ENCODE measurements at places on chromosomes 2 and 18.
A peak's percentile ranks its signal among the peaks of the same experiment; 100 is the strongest.

DNA sequence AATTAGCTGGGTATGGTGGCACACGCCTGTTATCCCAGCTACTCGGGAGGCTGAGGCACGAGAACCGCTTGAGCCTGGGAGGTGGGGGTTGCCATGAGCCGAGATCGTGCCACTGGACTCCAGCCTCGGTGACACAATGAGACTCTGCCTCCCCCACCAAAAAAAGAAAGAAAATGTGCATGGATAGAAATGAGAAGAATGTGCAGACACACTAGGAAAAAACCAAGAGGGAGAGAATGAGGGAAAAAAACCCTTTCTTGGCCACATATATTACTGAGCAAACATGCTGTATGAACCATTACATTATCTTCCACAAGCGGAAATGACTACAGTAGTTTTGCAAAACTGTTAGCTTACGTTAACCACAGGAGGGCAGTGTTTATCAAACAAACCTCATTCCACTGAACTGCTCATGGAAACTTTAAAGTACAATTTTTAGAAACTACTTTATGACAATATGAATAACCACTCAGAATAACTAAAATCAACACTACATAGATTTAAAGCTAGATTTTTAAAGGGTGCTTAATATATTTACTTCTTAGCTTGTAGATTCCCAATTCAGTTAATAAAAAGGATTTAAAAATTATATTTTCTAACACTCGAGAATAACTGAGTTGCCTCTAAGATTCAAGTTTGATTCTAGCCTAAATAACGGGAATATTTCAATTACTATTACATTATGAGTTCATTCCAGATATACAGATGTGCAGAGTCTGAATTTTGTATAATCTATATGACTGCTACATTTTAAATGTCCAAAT lies 26.4 kb downstream of the ASXL2 start:
- peak; percentile 77 for DNase-seq

GRCh38 chr2:71894261-71894660 lies 253.4 kb downstream of the CYP26B1 start:
- no peak for DNase-seq

- no peak for DNase-seq
Observed at GRCh38 chr2:205129531-205129930, 552.8 kb upstream of the NRP2 start.

DNA sequence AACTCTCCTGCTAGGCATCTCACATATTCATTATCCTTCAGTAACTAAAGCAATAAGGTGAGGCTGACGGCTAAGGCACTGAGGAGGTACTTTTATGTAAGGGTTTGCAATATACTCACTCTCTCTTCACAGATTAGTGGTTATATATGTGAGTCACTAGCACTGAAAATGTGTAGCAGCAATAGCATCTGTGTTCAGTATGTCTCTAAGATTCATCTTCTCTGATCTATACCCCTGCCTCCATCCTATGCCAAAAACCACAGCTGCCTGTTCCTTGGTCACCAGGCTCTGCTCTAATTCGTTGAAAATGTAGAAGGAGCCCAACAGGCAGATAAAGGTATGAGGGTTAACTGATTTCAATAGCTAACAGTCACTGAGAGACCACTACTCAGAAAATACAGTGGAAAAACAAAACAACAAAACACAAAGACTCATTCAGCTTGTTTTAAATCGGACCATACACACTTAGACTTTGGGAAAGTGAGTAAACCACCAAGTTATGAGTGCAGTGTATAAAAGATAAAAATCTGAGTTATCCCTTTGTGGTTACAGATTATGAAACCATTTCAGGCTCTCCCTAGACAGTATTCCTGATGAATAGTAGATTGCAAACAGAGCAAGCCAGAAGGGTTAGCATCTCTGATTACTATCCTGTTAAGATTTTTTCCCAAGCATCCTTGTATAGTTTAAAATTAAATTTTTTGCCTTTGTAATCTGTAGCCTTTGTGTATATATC lies 75.3 kb upstream of the CYP26B1 start:
- no peak for DNase-seq

DNA sequence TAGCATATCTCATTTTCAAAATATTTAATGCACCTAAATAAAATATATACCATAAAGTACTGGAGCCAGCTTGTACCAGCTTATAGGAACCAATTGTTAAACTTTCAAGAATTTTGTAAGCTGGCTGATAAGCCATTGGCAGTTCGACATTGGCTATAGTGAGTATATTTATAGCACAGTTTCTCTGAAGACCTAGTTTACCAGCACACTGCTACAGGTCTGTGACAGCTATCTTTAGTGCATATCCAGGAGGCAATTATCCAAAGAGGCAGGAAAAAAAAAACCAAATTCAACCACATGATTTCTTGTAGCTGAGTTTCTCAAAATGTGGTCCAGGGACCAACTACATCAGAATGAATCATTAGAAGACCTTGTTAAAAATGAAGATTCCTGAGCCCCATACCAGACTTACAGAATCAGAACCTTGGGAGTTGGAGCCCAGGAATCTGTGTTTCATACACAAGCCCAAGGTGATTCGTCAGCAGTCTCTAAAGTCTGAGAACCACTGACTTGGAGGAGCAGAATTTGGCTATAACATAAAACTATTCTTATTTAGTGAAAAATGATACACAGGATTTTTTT lies 279.0 kb upstream of the NRP2 start:
- no peak for DNase-seq

DNA sequence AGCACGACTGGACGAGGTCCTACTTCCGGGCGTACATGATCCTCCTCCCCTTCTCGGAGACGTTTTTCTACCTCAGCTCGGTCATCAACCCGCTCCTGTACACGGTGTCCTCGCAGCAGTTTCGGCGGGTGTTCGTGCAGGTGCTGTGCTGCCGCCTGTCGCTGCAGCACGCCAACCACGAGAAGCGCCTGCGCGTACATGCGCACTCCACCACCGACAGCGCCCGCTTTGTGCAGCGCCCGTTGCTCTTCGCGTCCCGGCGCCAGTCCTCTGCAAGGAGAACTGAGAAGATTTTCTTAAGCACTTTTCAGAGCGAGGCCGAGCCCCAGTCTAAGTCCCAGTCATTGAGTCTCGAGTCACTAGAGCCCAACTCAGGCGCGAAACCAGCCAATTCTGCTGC lies 24.8 kb downstream of the LYPD1 start:
- no peak for DNase-seq

DNA sequence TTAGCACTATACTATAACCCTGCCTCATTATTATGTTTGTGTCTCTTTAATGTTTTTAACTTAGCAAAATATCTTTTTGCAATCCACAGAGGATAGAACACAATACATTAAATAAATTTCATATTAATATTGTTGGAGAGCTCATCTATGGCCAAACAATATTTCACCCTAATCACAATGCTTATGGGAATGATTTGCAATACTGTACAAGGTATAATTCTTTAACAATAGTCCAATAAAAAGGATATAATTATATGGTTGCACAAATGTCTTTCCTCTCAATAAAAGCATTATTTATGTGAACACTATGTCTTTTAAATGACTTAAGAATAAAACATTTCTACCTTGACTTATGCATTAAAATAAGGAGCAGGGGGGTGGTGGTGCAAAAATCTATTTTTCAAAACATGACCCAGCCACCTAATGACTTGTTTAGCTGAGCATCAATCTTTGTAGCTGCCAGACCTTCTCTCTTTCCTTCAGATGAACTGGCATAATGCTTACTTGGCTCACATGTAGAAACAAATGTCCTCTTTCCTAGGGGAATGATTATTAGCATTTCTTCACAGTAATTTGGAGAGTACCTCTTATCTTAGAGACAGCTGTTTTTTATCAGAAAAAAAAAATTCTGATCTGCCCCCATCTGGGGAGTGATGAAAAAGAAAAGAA lies 1933.6 kb upstream of the LRRTM1 start:
- DNase-seq: no peak

GRCh38 chr2:95106081-95106480 lies 15.5 kb downstream of the MRPS5 start:
- DNase-seq: no peak

DNA sequence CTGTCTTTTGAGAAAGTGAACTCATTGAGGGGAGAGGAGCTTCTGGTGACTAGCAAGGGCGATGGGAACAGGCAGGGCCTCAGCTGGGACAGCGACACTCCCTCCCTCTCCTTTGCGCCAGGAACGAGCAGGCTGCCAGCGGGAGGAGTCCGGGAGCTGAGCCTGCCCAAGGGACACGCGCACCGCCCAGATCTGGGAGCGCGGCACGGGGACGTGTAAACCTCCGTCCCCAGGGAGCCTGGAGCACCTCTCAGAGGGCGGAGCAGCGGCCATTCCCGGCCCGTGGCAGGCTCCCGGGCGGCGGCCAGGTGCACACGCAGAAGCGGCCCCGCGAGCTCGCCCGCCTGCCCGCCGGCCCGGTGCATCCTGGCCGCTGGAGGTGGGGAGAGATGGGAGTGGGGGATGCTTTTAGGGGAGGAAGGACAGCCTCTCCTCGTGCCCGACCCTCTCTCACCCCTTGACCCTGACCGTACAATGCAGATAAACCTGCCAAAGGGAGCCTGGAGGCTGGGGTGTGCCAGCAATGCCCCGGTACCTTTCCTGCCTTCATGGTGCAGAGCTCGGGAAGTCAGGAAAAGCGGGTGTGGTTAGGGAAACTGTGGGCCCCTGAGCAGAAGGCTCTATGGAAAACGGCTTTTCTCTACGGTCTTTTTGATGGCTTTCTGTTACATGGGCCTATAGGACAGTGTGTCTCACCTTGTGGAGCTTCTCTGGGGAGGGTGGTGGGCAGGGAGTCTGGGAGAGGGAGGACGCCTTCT lies 2.2 kb downstream of the AQP4 start:
- DNase-seq: peak; percentile 11

GRCh38 chr2:167249197-167249596 lies 360.9 kb downstream of the XIRP2 start:
- no peak for DNase-seq

- DNase-seq: no peak
Observed at GRCh38 chr2:70029814-70030409, 57.4 kb upstream of the PCBP1 start.

GRCh38 chr18:13791181-13791580 lies 32.8 kb upstream of the MC5R start:
- no peak for DNase-seq

- no peak for DNase-seq
Observed at GRCh38 chr2:159002462-159003111, 34.1 kb downstream of the TANC1 start.

DNA sequence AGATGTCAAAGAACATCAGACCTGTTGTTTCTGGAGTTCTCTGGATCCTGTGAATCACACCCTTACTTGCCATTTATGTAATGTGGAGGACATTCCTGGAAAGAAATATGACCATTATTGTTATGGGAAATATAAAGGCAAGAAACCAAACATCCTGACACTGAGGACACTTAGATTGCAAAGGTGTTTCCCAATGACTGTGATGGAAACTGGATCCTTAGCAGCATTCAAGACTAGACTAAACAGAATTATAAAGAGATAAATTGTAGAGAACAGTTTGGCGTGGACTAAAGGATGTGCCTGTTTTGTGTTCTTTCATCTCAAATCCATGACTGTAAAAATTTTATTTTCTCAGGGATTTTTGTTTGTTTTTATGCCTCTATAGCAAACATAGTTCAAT lies 347.7 kb upstream of the SLC14A2 start:
- DNase-seq: no peak

DNA sequence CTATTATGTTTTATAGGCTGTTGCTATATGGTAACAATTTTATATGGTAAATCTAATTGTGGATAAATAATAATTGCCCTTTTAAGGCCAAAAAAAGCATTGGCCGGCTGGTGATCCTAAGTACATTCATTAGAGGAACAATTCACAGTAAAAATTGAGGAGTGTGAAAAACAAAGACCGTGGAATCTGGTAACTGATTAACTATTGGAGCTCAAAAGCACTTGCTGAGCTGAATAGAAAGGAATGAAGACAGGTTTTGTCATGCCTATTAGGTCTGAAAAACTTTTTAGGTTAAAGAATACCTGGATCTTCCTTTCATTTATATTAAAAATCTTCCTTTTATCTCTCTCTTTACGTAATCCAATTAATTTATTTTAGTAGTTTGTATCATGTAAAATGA lies 18.5 kb upstream of the RBBP8 start:
- DNase-seq: peak; percentile 41

GRCh38 chr2:236214376-236214995 lies 46.3 kb upstream of the GBX2 start:
- no peak for DNase-seq

DNA sequence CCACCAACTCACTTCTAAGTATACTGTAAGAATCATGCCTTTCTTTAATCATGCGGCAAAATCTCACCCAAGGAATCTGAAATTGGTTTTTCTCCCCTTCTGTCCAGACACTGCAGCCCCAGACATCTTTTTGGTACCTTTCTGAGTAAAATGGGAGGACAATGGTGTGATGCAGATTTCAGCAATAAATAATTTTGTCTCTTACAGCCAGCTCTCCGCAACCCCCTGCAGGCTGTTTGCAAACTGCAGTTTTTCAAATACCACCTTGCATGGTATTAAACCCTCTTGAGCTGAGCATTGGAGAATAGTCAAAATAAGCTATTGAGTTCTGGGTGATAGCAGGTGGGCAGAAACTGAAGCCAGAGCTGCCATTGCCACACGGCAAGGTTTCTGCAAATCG lies 32.2 kb downstream of the GPR39 start:
- peak; percentile 47 for DNase-seq

GRCh38 chr18:58990720-58991119 lies 126.0 kb downstream of the ZNF532 start:
- no peak for DNase-seq

DNA sequence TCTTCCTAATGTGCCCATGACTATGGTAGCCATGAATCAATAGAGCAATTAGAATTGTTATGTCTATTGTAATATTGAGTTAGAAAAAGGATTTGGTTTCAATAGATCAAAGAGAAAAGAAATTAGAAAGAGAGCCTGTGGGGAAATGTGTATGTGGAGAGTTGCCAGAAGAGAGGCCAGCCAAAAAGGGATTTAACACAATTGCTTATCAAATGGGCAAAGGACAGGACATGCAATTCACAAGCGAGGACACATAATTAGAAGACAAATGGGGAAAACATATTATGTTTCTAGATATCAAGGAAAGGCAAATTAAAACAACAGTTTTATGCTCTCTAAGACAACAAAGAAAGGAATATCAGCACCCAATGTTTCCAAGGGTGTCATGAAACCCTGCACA lies 403.2 kb upstream of the KLHL29 start:
- no peak for DNase-seq

DNA sequence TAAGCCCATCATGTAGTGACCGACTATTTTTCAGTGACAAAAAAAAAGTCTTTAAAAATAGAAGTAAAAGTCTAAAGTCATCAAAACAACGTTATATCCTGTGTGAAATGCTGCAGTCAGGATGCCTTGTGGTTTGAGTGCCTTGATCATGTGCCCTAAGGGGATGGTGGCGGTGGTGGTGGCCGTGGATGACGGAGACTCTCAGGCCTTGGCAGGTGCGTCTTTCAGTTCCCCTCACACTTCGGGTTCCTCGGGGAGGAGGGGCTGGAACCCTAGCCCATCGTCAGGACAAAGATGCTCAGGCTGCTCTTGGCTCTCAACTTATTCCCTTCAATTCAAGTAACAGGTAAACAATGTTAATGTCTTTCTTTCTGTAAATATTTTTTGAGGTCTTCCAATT lies at the start of gene CD28:
TSS of gene CD28 (plus strand) at position 237 of the 400 bp plus-strand sequence. CDS start at position 295, 58 bp downstream.
- DNase-seq: no peak

All from HT-29 (cell line).